Hypothalamus (tissue), 51 donors: ENCODE measurements at places on chromosomes 2 and 18.

GRCh38 chr2:101386599-101387150, 628 bp downstream of the CREG2 start:
- no peak for DNase-seq

DNA sequence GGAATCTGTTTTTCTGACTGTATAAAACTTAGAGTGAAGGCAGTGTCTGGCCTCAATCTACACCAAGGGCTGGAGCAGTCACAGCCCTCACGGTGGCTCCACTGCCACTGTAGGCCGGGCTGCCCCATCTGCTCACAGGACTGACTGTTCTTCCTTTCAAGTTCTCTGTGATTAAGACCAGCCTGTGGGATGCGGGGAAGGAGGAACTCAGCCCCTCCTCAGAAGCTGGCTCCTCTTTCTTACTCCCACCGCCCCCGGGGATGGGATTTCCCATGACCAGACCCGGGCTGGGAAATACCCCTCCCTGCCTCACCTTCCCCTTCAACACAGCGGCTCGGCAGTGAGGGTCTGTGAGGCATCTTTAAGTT, 106.0 kb downstream of the COPS8 start:
- no peak for DNase-seq

DNA sequence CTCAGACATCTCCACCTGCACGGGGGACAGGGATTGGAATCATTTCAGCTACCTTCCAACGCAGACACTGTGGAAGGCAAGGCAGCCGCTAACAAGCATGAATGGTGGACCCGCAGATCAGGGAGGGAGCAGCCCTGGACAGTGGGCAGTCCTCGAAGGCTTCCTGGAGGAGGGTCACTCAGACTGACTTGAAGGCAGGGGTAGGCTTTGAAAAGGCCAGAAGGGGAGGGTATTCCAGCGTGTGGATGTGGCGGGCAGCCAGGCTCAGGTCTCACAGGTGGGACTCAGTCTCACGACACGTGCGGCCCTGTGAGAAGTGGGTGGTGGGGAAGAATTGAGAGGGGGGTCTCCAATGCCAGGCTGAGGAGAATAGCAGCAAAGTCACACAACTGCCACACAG, 29.9 kb downstream of the DYSF start:
- no peak for DNase-seq

DNA sequence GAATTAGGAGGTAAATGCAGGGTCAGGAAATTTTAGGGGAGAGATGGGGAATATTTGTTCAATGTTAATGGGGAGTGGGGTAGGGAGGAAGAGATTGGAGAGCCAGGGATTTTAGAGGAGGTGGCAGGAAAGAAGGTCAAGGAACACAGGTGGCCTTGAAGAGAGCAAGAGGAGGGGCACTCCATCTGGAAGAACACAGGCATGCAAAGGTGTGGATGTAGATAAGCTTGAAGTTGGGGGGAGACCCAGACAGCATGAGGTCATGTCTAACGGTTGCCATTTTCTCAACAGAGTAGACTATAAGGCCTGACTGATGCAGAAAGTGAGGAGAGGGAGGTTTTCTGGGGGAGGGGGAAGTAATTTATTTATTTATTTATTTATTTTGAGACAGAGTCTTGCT, 77.5 kb downstream of the MAIP1 start:
- no peak for DNase-seq

DNA sequence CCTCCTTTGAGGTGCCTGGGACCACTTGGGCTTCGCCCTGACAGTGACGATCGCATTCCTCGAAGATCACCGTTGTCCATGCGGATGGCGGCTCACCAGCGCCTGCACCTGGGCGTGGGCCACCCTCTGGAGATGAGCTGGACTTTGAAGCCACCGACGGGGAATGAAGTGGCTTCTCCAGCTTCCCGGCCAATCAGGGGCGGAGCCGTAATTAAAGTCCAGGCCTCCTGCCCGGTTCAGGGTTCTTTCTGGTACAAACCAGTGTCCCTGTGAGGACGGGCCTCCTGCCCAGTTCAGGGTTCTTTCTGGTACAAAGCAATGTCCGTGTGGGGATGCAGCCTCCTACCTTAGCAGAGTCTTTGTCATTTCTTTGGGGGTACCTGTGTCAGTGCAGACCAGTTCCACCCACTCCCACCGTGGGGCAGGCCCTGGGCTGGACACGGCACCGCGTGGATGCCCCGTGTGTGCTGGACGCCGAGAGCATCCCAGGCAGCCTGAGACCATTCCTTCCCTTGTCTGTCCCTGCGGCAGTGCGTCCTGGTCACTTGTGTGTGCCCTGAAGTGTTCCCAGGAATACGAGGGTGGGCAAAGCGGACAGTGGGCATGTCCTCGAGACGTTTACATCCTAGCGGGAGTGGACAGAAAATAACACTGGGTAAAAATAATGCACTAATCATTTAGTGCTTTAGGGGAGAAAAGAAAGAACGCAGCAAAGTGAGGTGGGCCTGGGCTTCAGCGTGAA, 55.0 kb downstream of the KCNG2 start:
- DNase-seq: no peak

DNA sequence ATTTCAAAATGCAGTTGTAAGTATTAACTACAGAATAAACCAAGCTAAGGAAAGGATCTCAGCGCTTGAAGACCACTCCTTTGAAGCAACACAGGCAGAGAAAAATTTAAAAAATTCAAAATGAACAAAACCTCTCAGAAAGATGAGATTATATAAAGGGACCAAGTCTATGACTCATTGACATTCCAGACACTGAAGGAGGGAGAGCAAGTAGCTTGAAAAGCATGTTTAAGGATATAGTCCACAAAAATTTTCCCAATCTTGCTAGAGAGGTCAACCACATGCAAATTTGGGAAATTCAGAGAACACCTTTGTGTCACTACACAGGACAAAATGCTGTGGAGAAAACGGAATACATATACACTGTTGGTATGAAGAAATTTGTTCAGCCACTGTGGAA, 112.6 kb upstream of the MC4R start:
- no peak for DNase-seq

- DNase-seq: no peak
These were observed 32.6 kb upstream of the PPP3R1 start for GRCh38 chr2:68284896-68285295.

GRCh38 chr18:42623935-42624334, 491.6 kb downstream of the RIT2 start:
- DNase-seq: no peak

GRCh38 chr18:50847192-50847591, 27.4 kb upstream of the MRO start:
- no peak for DNase-seq

GRCh38 chr2:240567872-240568677, at the start of gene RNPEPL1:
TSS of gene RNPEPL1 (plus strand) at chr2:240568484. CDS start at chr2:240568587, 103 bp downstream.
- no peak for DNase-seq

GRCh38 chr18:58977801-58978200, 113.1 kb downstream of the ZNF532 start:
- DNase-seq: no peak

- no peak for DNase-seq
These were observed 88.0 kb downstream of the AQP4 start for GRCh38 chr18:26777351-26778053.
